Stimulated activated CD4-positive, alpha-beta T cell treated with anti-CD3 and anti-CD28 coated beads, Interleukin-1b, Interleukin-23, amount 100 ng/mL, for 48 hours (primary cell): ENCODE measurements at places on chromosomes 7 and 10.

- no peak for DNase-seq
Measured at GRCh38 chr7:127995156-127995880, 35.9 kb downstream of the LRRC4 start.

GRCh38 chr10:71216751-71217265 lies 4.4 kb downstream of the UNC5B start:
- no peak for DNase-seq

DNA sequence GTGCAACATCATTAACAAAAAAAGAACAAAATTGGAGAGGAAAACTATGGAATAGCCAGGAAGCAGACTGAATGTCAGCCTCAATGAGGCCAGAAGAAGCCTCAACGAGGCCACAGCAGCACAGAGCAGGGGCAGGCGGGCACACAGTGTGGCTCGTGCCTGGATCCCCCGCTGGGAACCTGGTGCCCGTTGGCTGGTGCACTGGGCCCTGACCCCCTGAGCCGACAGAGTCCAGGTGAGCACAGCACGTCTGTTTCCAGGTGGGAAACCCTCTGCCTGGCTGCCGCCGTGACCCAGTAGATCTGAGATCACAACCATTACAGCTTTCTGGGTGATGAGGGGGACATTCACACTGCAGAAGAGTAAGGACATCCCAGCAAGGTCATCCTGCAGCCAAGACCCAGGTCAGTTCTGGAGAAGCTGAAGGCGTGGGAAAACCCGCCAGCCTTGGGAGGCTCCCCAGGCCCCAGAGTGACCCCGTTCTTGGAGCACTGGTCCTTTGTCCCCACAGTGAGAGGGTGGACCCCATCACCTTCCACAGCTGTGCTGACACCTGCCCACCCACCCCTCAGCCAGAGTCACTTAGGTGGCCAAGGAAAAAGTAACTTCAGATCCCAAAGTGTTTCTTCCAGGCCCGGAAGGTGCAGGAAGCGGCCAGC lies 222.1 kb downstream of the ADARB2 start:
- DNase-seq = no peak

DNA sequence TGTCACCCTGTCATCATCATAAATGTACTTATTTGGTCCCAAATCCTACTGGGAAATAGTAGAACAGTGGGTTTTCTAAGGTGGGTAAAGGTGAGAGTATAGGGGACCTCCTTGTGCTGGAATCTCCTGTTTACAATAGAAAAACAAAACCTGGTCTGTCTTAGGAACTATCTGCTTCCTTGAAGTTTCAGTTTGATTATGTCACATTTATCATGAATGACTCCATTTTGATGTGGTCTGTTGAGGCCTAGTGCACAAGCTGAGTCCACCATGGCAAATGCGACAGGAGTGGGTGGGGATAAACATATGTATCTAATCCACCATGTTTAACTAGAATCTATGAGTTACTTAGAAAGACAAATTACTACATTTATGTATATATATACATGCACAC lies 13.0 kb upstream of the REPIN1 start:
- DNase-seq = no peak

GRCh38 chr7:133479456-133480065 lies 226.7 kb downstream of the EXOC4 start:
- DNase-seq = no peak

DNA sequence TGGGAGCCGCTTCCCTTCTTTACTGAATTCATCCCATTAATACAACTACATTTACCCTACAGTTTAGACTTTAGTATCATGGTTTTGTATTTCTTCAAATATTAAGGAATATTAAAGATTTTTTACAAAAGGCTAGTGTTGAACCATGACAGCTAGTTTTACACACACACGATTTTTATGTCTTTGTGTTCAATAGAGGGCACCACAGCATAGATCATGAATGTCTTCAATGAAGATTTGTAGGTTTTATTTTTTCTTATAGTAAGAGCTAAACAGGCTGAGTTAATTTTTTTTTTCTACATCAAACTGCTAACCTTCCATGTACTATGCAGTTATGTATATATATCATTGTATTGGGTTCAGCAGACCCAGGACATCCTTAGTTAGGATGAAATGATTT lies 76.9 kb downstream of the SNX10 start:
- DNase-seq = no peak

DNA sequence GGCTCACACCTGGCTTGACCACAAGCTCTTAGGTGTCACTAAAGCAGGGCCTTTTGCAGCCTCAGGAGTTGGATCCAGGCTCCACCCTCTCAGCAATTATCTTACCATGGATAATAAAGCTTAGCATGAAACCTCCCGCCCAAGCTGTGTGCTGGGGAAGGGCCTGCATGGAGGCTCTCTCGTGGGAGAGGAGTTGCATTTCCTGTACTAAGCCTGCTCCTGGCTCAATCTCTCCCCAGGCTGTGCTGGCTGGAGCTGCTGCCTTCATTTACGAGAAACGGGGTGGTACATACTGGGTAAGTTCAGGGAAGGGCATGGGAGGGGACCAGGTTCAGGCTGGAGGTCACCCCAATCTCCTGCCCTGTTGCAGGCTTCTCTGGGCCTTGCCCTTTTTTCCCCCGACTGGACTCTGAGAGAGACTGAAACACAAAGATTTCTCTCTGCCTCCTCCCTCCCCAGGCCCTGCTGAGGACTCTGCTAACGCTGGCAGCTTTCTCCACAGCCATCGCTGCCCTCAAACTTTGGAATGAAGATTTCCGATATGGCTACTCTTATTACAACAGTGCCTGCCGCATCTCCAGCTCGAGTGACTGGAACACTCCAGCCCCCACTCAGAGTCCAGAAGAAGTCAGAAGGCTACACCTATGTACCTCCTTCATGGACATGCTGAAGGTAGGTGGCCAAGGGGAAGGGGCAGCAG lies 2.7 kb downstream of the TMEM176A start:
- DNase-seq = no peak

- no peak for DNase-seq
Measured at GRCh38 chr7:131657881-131658280, 101.5 kb upstream of the PODXL start.

DNA sequence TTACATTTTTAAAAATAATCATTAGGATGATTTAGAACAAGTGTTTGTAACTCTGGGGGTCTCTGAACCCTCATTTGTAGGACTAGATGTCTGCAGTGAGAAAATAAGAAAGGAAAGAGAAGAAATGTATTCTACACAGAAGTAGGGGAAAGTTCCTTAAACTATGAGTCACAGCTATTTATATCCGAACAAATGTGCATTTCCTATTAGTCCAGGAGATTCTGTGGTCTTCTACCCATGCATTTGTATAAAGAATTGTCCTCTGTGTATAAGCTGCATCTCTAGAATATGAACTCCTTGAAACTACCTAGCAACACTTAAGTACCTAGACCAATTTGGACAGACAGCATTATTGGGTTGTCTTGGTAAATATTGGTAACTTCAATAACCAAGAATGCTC lies 15.9 kb upstream of the CD36 start:
- DNase-seq = no peak

- no peak for DNase-seq
Measured at GRCh38 chr10:53379956-53380355, 607.4 kb upstream of the MBL2 start.

DNA sequence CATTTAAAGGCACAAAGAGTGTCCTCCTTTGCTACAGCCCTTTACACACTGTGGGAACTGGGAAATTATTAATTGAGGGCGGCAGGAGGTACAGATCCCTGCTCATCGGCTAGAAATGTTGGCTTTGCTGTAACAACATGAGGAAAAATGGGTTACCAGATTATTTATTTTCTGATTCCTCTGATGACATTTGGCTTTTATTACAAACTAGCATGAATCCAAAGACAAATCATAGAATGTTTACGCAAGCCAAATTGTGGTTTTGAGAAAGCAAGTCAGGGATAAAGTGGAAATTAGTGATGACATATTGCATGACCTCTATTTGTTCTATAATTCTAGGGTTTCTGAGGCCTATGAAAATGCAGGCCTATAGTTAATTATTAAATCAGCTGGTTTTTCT lies 126.1 kb upstream of the TMEM196 start:
- DNase-seq = no peak

- DNase-seq = no peak
Measured at GRCh38 chr10:118927321-118927720, 102.2 kb upstream of the NANOS1 start.

DNA sequence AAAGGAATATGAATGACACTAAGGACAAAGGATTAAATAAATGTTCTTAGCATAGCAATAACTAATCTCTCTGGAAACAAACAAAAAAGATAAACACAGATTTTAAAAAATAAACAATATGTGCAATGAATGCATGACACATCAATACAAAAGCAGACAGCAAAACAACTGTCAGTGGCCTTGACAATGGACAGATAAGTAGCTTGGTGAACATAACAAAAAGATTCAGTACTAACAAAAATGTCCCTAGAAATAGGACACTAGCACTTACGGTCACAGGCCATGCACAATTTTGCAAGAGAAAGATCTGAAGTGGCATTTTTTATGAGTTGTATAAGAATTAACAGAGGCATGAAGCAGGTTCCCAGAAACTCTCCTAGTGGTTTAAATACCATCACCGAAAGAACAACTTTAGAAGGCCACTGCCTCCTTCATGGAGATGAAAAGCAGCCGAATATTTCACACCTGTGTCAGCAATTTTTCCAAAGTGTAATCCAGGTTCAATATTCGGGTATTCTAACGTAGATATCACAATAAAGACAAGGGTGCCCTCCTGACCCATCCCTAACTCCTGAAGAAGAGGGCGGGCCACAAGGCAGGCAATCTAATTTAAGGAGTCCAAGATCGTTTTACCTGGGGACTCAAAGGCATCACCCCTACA lies 231.3 kb upstream of the MKLN1 start:
- no peak for DNase-seq

DNA sequence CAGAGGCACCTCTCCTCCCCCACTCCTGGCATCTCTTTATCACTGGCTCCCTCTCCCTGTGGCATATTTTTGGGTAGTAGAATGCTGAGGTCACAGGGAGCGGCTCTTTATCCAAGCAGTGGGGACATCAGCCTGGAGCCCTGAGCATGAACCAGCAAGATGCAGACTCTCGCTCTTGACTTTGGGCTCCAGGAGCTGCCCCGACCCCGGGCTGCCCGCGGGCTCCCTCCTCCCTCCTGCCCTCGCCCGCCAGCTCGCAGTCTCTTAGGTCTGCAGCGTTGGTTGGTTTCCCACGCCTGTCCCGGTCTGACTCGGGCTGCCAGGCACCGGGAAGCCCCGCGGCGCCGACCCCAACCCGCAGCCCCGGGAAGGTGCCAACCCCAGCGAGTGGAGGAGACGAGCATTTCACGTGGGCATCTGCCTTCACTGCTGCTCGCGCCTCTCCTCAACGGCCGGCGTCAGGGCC lies 1.3 kb downstream of the INSYN2A start:
- no peak for DNase-seq

DNA sequence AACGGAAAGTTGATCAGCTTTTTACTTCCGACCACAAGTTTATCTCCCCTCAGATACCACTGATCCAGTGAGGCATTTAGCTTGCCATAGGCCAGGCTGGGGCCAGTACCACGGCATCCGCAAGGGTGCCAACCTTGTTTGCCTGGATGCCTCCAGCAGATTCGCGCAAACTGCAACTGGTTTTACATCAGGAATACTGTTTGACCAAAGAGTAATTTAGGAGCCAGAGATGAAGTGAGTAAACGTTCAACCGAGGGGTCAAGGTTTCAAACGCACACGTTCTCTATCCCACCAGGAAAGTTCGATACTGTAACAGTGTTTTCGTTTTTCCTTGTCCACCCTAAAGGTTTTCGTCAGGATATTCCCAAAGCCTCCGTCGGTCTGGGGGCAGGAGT lies 266 bp upstream of the MDFIC start:
- DNase-seq = peak; percentile 16

- DNase-seq = no peak
Measured at GRCh38 chr7:35004531-35005095, 32.7 kb downstream of the DPY19L1 start.

- DNase-seq = no peak
Measured at GRCh38 chr7:41148521-41148951, 554.4 kb downstream of the INHBA start.

DNA sequence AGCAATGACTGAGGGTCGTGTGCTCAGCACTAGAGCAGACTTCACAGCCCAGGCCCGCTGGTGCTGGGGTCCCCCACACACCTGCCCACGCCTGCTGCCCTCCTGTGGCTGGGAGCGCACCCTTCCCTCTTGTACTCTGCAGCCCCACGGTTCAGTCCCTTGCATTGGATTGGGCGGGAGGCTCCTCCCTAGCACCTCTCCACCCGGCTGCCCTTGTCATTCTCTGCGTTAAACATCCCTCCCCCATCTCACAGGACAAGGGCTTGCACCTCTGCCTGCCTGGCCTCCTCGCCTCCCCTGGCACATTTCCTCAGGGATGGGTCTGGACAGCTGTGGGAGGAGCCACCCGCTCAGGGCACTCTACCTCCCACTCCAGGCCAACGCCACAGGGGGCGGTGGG lies 68.6 kb downstream of the ALOX5 start:
- DNase-seq = no peak

GRCh38 chr7:128361411-128362379 lies at the start of gene PRRT4:
TSS of gene PRRT4 (minus strand) at chr7:128361690.
- DNase-seq = no peak

- DNase-seq = no peak
Measured at GRCh38 chr10:85643845-85644525, 722.6 kb downstream of the GRID1 start.

- DNase-seq = no peak
Measured at GRCh38 chr10:28761084-28761846, 83.9 kb downstream of the BAMBI start.

- DNase-seq = no peak
Measured at GRCh38 chr7:68678196-68678595, 920.1 kb upstream of the AUTS2 start.

- no peak for DNase-seq
Measured at GRCh38 chr7:52647046-52647445, 388.4 kb upstream of the POM121L12 start.

DNA sequence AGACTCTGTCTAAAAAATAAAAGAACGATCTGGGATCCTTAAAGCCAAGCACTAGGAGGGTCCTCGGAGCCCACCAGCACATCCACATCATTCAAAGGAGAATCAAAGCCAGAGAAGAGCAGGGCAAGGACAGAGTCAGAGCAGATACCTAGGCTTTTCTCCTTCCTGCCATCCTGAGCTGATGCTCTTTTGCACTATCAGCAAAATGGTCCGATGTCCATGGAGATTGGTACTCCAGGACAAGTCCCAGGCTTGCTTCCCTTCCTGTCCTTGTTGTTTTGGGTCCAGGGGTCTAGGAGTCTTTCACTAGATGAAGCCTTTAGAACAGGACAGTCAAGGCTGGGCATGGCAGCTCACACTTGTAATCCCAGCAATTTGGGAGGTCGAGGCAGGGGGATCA lies 58.0 kb upstream of the ELN start:
- DNase-seq = no peak

DNA sequence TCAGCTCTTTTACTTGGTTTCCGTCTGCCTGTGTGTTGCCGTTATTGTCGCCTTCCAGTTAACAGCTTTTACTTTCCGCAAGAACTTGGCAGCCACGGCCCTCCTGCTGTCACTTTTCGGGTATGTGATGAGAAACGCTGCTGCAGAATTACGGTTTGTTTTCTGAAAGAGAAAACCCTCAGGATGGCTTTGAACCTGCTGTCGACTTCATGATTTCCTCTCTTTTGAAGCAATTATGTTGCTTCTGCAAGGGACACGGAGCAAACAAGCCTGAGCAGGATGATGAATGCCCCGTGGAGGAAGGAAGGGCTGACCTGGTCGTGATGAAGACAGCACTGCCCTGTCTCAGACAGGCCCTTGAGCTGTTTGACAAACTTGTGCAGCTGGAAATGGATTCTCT lies 339.8 kb downstream of the ABCA13 start:
- DNase-seq = no peak

- DNase-seq = no peak
Measured at GRCh38 chr10:44238212-44238611, 146.7 kb downstream of the CXCL12 start.
